ENCODE measurements at places on chromosomes 16 and 17. TPM values are rescaled to one million over a fixed set of nuclear protein-coding genes. Genes with fewer than 3 reads are reported as not detected.

DNA sequence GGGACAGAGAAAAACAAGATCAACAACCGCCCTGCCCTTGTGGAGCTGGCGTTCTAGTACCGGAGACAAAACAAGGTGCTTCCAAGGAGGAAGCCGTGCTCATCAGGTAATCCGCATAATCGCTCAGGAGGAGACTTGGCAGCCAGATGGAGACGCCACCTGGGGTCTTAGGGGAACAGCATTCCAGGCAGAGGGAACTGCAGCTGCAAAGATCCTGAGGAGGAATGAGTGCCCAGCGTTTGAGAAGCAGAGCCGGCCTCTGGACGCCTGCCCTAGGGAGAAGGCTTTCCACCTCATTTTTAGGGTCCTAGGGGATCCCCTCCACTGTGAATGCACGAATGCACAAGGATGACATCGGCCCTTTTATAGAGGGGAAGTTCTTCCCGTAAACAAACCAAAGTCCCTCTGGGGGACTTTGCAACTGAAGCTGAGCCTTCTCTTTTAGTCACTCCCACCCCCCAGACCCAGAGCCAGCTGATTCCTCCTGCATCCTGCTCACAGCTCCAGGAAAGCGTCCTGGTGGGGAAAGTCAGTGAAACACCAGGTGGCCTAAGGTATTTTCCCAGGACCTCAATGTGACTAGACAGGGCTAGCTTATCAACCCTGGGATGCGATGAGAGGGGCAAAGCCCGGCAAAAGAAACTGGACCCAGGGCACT, 13.2 kb upstream of the MPRIP start:
- DNase-seq, result peak; percentile 78

DNA sequence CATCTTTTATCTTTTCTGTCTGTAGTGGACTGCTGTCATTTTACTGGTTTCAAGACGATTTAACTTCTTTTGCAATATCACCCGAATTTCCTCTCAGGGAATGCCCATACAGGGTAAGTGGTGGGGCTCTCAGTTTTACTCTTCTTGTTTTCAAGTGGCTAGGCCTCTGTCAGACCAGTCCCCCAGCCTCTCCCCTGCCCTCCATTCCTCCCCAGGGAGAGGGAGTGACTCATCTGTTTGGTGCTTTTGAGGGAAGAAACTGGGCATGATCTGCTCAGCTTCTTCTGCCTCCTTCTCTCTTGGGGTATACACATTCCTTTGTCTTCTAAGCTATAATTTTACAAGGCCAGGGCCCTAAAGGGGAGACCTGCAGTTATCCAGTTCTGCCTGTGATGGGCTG, 332.0 kb downstream of the CBLN1 start:
- no peak for DNase-seq

DNA sequence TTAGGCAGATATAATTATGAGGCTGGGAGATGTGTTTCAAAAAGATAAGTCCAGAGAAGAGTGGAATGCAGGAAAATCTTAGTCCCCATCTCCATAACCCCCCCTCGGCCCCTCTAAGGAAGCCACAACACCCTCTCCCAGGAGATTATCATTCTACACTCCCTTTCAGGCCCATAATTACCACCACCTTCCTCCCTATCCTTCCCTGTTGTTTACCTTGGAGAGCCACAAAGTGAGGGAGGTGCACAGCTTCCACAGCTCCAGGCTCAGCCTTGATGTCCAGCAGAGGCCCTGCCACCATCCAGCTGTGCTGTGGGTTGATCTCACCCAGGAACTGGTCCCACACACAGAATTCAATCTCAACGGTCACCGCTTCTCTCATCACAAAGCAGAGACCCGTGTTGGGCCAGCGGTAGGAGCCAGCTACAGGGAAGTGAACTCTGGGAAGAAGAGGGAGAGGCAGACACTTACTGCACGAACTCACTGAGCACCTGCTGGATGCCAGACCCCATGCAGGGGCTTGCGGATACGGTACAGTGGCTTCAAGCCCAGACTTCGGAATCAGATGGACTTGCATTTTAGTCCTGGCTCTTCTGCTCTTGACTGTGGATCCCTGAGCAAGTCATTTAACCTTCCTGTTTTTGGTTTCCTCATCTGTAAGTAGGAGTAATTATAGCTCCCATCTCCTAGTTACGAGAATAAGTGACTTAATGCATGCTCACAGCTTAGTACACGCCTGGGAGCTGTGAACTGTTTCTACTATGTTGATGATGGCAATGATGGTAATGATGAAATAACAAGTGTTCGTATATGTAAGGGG, 44.1 kb downstream of the MIS12 start:
- DNase-seq, result no peak

GRCh38 chr16:89150090-89150835, 21.3 kb upstream of the CDH15 start:
- no peak for DNase-seq

GRCh38 chr17:31294820-31295488, 2.1 kb downstream of the OMG start:
- DNase-seq, result no peak

GRCh38 chr16:81405702-81406113, 38.9 kb upstream of the CMIP start:
- peak; percentile 96 for DNase-seq

- no peak for DNase-seq
Observed at GRCh38 chr17:14933676-14934075, 331.4 kb downstream of the PMP22 start.

GRCh38 chr17:6240601-6241000, 170.4 kb downstream of the WSCD1 start:
- DNase-seq, result no peak

DNA sequence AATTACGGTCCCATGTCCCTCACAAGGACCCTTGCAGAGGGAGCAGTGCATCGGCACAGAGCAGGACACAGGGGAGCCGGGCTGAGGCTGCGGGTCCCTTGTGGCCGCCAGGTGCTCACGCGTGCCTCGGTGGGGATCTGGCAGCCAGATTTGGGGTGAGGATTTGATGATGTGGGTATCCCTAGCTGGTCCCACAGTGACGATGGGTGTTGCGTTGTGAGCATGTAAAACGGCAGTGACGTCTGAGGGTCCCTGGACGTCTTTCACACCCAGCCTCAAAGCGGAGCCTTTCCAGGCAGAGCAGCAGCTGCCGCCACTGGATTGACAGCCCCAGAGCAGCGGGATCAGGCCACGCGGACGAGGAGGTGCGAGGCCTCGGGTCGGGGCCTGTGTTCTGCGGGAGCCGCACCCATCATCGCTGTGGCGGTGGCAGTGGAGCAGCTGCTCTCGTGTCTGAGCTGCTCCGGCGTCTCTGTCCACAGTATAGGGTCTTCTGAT, 54.6 kb downstream of the WDR45B start:
- no peak for DNase-seq

DNA sequence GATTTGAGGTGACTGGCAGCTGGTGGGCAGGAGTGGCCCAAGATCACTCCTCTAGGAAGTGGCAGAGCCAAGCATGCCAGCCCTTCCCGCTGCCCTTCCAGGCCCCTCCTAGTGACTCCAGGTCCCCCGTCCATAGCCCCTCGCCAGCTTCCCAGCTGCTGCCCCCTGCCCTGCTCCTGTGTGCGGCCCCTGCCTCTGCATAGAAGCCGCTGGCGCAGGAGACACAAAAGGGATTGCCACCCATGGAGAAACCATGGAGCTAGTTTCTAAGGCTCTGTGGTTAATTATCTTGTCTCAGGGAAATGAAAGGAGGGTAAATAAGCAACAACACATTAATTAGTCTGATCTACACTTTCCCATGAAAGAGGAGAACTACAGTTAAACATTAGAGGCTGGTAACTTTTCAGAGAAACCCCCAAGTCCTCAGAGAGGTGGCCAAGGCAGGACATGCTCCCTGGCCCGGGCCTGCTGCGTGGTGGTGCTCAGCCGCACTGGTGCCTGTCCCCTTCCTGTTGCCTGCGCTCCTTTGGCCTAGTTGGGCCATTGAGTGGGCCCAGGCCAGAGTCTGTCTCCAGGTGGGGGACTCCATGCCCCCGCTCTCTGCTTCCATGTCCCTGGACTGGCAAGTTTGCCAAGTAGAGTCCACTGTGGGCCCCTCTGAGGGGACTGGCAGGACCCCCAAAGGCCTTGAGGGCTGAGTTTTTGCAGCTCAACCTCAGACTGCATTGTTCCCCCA, 65.2 kb downstream of the PRMT7 start:
- DNase-seq, result no peak

GRCh38 chr17:37698132-37698910, 46.5 kb downstream of the HNF1B start:
- DNase-seq, result no peak

GRCh38 chr16:55760310-55761001, 72.4 kb downstream of the CES1 start:
- DNase-seq, result peak; percentile 65

DNA sequence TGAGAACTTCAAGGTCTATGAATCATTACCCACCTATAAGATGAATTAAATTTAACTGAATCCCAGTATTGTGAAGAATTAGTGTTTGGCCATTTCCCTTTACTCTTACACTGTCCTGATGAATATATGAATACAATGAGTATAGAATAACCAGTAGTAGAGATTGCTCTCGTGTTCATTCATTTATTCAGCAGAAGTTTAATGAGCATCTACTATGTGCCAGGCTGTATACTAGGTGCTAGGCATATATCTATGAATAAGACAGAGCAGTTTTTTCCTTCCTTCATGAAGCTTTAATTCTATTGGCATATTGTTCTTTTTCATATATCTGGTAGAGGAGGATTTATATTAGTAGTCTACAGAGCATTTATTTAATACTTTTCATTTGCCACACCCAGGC, 6.0 kb downstream of the GOSR1 start:
- DNase-seq, result no peak

GRCh38 chr16:57727610-57728009, 8.0 kb upstream of the KATNB1 start:
- no peak for DNase-seq

DNA sequence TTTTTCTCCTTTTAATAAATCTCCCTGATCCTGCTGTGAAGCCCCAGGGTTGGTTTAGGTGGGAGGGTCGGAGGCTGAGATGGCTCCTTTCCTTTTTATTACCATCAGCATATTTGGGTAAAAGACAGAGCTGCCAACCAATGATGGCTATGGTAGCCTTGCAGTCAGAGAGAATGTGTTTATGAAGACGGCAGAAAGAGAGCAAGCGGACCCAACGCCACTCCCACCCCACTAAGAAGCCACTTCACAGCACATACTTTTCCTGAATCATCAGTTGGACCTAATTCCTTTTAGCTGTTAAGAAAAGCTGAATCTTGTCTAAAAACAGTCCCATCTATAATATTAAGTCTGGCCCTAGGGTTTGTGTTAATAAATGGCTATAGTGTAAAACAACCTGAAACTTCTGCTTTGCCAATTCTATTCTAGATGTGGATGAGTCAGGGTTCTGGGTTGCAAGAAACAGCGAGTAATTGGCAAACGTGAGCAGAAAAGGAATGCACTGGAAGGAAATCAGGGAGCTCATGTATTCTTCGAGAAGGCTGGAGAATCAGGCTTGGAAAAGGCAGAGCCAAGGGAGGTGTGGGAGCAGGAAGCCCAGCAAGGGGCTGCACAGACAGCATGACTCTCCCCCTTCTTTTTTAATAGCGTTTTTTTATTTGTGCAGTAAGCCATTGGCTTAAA, 34.0 kb upstream of the PRKCA start:
- DNase-seq, result no peak

DNA sequence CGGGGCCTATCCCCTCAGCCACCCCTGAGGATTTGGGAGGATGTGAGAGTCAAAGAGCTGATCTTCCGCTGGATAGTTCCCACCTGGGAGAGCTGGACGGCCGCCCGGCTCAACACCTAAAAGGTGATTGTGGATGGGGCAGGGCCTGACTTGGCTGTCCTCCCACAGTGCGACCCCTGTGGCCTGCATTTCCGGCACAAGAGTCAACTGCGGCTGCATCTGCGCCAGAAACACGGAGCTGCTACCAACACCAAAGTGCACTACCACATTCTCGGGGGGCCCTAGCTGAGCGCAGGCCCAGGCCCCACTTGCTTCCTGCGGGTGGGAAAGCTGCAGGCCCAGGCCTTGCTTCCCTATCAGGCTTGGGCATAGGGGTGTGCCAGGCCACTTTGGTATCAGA, 4.5 kb downstream of the BCL6B start:
- no peak for DNase-seq

The ZFPM1 gene
- 27.2 TPM for polyA plus RNA-seq

The MILR1 gene
- polyA plus RNA-seq, result 6.2 TPM

The KRT24 gene
- polyA plus RNA-seq, result not detected

The TMEM98 gene
- polyA plus RNA-seq, result 202 TPM
